ENCODE measurements at places on chromosomes 7 and 10.

DNA sequence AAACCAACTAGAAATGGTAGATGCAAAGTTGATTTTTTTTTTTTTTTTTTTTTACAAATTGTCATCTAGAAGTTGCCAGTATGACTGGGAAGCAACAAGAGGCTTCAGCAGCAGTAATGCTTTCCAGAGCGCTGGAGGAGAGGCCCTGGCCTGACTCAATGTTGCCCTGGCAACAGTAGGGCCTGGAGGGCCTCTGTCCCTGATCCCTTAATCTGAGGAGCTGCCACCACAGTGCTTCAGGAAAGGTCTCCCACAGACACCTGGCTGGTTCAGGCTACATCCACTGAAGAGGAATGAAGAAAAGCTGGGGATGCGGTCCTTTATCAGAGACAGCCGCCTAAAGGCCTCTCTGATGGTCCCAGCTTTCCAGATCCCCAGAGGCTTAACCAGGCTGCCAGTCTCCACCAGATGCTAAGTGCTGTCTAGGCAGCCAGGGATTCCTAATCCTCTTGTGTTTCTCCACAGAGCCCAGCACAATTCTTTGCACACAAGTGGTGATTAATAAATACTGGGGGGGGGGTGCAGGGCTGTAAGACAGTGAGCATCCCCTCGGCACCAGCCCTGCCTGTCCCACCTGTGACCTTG is 33.7 kb downstream of the ZNF777 start:
- no peak for DNase-seq

DNA sequence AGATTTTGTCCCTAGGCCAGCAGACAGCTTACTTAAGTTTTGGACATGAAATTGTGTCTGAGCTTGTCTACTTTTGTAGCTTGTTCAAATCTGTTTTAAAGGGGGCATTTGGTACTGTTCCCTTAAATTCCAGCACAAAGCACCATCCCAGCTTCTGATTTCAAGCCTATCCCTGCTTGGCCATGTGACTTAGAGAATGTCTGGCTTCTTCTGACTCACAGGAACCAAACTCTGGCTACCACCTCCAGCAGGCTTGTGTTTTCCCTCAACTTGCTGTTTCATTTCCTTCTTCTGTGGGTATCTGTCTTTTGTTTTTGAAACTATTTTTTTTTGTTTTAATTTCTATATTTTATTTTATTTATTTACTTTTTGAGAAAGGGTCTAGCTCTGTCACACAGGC is 97.9 kb upstream of the FZD8 start:
- DNase-seq, result no peak

GRCh38 chr10:75935650-75936400 is 504.4 kb downstream of the LRMDA start:
- no peak for DNase-seq

DNA sequence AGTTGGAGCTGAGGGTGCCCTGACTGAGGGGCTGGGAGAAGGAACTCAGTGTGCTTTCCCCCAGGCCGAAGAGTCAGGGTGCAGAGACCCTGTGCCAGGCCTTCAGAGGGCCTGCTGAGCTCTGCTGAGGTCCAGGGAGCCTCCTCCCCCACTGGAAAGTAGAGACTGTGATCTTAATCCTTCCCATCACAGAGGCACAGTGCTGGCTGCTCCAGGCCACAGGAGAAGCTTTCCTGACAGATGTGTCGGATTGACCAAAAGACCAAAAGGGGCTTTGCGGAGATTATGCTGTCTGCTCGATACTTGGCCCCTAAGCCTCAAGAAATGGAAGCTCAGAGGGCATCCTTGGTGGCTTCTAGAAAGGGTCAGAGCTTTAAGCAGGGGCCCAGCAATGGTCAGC is 32.9 kb upstream of the BTRC start:
- DNase-seq, result no peak

GRCh38 chr10:91700788-91701444 is 68.0 kb upstream of the PPP1R3C start:
- no peak for DNase-seq

GRCh38 chr10:43199088-43199683 is 60.9 kb downstream of the CSGALNACT2 start:
- DNase-seq, result no peak

DNA sequence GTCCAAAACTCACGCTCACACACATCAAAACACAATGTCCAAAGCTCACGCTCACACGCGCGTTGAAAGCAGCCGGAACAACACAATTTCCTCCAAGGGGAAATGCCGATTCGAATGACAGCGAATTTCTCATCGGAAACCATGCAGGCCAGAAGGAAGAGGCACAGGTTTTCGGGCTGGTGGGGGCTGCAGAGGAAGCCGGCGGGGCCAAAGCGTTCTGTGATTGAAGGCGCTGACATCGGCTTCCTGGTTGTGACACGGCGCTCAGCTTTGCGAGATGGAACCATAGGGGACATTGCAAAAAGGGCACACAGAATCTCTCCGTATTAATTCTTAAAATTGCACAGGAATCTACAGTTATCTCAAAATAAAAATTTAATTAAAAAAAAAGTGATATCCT is 61.3 kb downstream of the FOXL3 start:
- peak; percentile 82 for DNase-seq

DNA sequence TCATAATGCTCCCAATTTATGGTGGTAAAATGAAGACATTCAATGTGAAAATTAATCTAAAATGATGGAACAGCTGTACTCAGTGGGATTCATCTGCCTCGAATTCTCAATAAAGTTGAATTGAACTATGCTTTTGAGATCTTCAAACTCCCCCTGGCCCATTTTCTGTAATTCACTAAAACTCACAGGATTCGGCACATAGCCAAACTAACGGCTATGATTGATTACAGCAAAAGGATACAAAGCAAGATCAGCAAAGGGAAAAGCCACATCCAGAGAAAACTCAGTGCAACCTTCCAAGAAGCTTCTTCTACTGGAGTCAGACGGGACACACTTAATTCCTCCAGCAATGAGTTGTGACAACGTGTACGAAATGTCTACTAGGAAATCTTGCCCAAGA is 307.5 kb downstream of the CNTNAP2 start:
- DNase-seq, result no peak

GRCh38 chr7:51645702-51646298 is 329.2 kb upstream of the COBL start:
- DNase-seq, result no peak

- no peak for DNase-seq
Measured at GRCh38 chr10:244227-244626, 109.0 kb downstream of the ZMYND11 start.

GRCh38 chr10:21808550-21808949 is 195.0 kb downstream of the DNAJC1 start:
- DNase-seq, result no peak
